ENCODE measurements at places on chromosomes 13 and 19.
A peak's percentile ranks its signal among the peaks of the same experiment; 100 is the strongest.

DNA sequence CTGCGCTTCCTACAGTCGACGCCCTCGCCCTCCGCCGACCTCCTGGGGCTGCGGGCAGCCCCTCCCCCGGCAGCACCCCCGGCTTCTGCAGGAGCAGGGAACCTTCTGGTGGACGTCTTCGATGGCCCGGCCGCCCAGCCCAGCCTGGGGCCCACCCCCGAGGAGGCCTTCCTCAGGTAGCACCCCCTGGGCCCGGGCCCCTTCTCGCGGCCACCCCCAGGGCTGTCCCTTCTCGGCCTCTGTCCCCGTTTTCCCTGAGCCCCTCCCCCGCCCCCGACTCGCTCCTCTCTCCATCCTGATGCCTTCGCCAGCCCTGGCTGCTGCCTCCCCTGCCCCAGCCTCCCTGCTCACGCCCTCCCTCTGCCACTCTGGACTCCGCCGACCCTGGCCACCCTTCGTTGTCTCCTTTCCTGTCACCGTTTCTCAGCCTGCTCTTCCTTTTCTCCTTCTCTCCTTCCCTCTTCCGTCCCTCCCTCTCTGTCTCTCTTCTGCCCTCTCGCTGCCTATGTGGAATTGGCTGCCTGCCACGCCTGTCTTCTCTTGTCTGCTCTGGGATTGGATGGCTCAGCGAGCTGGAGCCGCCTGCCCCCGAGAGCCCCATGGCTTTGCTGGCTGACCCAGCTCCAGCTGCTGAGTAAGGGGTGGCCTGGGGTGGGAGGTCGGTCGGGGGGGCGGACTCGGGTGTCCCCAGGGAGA is 11.0 kb downstream of the FUZ start:
- DNase-seq, result no peak

- DNase-seq, result no peak
These were observed 150.0 kb downstream of the FGF14 start for GRCh38 chr13:102251817-102252216.

GRCh38 chr13:49418206-49418605 is 25.7 kb downstream of the CAB39L start:
- DNase-seq, result peak; percentile 16

DNA sequence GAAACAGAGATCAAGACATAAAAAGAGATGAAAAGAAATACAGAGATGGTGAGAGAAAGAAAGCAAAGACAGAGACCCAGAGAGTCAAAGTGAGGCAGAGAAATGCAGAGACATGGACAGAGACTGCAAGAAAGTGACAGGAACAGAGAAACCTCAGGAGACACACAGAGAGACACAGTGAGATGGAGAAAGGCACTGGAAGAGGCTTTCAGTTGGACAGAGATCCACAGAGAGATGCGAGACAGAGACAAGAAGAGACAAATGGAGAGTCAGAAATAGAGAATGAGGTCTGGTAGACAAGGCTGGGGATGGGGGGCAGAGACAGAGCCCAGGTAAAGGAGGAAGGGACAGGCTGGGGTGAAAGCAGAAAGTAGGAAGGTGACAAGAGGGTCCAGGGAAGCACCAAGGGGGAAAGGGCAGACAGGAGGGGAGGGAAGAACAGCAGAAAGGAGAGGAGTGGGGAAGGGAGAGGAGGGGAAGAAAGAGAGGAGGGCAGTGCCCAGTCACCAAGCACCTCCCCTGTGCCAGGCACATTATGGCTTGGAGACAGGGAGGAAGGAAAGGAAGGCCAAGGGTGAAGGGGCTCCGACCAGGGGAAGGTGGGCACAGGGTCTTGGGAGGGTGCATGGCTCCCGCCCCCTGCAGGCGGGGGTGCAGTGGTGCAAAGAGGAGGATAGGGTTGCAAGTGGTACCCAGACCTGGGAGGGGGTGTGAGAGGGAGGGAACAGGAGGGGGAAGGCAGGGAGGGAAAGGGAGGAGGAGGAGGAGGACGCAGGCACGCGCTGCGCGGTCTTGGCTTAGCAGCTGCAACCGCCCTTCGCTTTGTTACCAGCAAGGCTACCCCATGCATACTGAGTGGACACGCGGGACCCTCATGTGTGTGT is 38.4 kb downstream of the DEDD2 start:
- no peak for DNase-seq

- no peak for DNase-seq
These were observed 60.2 kb downstream of the UNC13A start for GRCh38 chr19:17627921-17628320.

- no peak for DNase-seq
These were observed 2.5 kb upstream of the PLEKHF1 start for GRCh38 chr19:29662604-29663404.

GRCh38 chr19:46076951-46077814 is 36.4 kb upstream of the IGFL4 start:
- peak; percentile 89 for DNase-seq

- no peak for DNase-seq
These were observed 127.3 kb downstream of the UQCRFS1 start for GRCh38 chr19:29085630-29086029.

- no peak for DNase-seq
These were observed 2.8 kb upstream of the KCNJ14 start for GRCh38 chr19:48452289-48453190.

DNA sequence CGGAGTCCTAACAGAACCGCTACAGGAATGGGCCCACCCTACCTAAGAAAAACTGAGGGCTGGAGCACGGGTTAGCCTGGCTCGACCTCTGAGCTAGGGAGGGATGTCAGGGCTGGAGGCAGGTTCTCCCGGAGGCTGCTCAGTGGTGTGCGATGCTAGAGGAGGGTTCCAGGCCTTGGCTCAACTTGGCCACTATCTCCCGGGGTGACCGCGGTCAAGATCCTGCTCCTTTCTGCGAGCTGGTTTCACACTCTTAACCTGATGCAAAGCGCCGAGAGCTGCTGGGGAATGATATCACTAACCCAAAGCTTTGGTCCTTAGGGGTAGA is 301 bp downstream of the POP4 start:
- DNase-seq, result no peak

- DNase-seq, result no peak
These were observed 84.2 kb downstream of the TNFRSF19 start for GRCh38 chr13:23654111-23655110.

GRCh38 chr13:45333251-45333976 is 7.6 kb downstream of the TPT1 start:
- DNase-seq, result no peak

- no peak for DNase-seq
These were observed 133.1 kb downstream of the MAB21L1 start for GRCh38 chr13:35343417-35343816.

DNA sequence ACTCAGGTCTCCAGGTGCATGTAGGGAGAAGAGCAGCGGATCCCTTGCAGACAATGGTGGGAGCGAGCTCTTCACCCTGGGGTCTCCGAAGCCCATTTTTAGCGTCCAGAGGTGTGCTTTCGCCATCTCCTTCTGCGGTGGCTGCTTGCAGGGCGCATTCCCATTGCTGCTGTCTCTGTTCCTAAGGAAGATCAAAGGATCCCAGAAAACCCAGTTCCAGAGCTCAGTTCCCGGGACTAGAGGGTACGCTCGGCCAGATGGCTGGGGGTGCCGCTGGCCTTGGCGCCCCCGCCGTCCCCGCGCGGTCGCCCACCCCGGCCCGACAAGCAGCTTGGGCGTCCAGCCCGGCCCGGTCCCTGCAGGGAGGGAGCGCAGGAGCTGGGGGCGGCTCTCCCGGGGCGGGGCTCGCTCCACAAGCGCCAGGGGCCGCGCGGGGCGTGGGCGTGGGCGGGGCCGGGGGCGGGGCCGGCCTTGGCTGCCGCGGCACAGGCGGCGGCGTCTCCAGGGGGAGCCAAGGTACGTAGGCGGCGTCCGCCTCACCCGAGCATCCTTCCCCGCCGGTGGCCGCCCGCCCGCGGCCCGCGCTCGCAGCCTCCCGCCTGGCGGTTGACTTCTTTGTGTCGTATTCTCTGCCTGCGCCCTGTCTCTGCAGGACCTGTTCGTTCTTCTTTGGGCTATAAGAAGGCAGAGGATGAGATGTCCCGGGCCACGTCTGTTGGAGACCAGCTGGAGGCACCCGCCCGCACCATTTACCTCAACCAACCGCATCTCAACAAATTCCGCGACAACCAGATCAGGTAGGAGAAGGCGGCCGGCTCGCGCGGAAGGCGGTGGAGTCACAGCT is 96.8 kb downstream of the ATP8A2 start:
- peak; percentile 1 for DNase-seq

GRCh38 chr13:51206584-51206983 is 15.6 kb upstream of the FAM124A start:
- no peak for DNase-seq

DNA sequence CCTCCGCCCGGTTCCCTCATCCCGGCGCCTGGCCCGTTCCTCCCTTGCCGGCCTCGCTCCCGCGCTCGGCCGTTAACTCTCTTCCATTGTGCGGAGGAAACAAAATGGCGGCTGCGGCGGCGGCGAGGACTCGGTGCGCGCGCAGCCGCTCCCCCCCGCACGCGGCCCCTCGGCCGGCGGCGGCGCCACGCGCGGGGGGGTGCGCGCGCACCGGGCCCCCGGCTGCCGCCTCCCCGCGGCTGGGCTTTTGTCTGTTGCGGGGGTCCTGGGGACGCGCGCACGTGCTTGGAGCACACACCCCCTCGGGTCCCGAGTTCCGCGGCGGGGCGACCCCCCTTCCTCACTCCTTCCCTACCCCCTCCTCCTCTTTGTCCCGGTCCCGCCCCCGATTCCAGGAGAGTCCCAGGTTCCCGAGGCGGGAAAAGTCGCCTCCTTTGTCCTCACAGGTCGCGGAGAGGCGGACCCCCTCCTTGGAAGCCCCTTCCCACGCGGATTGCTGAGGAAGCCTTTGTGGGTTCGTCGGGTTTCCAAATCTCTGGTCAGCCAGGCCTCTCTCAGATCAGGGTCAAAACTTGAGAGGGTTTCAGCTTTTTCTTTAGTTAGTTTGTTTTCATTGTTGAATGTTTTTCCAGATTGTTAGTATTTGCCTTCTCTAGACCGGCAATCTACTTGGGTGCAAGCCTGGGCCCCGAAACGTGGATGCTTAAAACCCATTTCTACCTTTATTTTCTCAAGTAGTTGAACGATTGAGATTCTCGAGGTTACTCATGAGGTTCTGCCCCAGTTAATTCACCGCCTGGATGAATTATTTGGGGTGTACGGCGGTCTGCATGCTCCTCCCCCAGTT is 687 bp downstream of the ILF3 start:
- DNase-seq, result peak; percentile 61

- peak; percentile 82 for DNase-seq
These were observed at the start of gene ZNF331 for GRCh38 chr19:53537521-53538377. Gene ZNF331, plus strand, starts transcription at chr19:53538145. Its CDS starts 31,232 bp downstream, at chr19:53569377.

DNA sequence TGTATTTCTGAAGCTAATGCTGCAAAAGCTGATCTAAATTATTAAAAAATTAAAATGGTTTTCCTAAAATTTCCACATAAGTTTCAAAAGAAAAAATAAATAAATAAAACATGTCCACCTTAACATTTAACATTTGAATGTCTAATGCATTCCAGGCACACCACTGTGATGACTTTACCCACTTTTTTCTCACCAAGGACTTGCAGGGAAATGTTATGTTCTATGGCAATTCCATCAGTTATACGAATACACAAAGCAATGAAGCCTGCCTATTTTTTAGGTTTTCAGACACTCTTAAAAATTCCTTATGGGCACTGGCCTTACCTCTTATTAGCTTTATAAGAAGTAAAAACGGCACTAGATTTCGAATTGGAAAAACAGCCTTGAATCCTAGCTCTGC is 10.2 kb downstream of the TSC22D1 start:
- no peak for DNase-seq

GRCh38 chr19:15935167-15935702 is 906 bp upstream of the CYP4F11 start:
- no peak for DNase-seq

DNA sequence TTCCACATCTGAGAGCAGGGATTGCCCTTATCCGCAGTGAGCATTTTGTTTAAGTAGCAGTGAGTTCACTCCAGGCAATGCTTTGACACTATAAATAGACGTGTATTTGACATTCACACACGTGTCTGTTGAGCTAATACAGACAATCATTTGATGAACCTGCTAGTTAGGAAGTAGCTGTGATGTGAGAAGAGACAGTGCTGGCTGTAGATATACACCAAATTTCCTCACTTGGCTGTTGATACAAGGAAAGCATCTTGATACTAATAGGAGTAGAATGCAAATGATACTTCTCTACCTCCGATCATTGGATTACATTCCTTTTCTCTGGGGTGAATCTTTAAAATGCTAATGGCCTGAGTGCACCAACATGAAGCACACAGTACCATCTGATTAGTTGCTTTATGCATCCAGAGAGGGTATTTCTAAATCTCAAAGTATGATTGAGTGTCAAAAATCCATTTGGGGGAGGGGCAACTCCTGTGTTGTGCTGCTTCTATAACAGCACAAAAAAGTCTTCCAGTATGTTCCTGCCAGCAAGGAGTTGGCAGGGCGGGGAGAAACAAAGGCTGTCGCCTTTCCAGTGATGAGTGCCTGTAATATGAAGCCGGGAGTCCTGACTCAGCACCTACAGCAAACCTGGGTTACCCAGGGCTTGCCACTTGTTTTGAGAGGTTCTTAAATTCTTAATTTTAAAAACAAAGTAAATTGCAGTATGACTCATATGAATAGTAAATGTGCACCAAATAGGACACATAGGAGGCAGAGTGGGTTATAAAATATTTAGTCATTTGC is 7.0 kb downstream of the CUL4A start:
- DNase-seq, result no peak

DNA sequence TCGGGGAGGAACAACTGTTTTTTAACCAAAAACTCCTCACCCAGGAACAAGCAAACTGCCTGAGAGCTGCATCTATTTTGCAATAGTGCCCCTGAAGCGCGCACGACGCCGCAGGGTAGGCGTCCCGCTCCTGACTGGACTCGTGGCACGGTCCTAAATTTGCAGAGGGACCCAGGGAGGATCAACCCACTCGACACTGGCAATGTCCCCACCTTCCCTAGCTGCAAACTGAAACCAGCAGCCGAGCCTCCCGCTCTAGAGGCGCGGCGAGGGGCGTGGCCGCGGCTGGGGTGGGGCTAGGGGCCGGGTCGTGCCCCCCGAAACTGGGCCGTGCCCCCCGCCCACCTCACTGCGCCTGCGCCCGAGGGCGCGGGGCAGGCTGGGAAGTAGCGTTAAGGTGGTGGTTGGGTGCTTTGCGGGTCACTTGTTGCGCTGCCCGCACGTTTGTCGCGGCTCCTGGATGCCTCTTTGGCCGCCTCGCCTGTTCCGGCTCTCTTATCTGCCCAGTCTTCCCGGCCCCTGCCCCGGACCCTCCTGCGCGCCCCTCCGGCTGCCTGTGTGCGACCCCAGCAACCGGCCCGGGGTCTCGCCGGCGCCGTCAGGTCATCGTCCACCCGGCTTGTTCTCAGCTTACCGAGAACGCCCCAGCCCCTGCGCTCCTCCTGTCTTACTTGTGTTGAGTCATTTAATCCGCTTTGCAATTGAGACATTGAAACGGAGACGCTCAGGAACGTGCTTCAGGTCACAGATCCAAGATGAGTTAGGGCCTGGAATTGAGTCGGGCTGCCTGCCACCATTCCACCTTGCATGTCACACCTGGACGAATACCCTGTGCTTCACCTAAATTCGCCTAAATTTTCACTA is 37.9 kb upstream of the LSM14A start:
- peak; percentile 91 for DNase-seq

DNA sequence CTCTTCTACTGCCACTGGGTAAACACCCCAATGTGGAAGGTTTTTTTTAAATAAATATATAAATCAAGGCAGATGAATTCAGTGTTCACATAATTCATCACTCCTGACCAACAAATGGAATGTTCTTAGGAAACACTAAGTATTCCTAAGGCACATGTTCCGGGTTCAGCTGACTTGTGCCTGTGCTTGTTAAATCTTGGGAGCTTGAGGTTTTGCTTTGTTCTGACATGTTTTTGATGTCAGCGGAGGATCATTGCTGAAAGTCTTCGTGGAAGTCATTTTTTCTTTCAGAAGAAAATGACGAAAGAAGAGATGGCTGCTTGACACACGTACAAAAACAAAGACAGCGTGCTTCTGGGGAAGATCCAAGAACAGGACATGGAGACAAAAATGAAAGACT is 185.8 kb downstream of the MZT1 start:
- no peak for DNase-seq

Measured in hematopoietic multipotent progenitor cell (in vitro differentiated cells).